OCI-LY7 (cell line): ENCODE measurements at places on chromosomes 2 and 18. TPM values are rescaled to one million over a fixed set of nuclear protein-coding genes. Genes with fewer than 3 reads are reported as not detected.

DNA sequence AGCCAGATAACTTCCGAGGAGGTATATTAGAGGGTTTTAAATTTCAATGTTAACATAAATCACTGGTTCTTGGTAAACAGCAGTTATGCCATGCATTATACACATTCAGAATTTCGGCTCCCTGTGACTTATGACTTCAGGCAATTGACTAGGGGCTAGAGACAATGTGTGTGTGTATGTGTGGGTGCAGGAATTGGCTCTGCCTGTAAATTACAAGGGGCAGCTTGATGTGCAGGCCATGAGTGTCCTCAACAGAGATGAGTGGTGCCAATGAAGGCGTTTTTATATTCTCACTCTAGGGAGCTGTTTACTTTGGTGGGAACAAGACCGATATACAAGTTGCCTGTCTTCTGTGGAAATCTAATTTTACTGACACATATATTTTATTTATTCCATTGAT is 161.6 kb downstream of the CSRNP3 start:
- no peak for DNase-seq

- DNase-seq = no peak
These were observed 39.9 kb downstream of the CENPO start for GRCh38 chr2:24832931-24833701.

DNA sequence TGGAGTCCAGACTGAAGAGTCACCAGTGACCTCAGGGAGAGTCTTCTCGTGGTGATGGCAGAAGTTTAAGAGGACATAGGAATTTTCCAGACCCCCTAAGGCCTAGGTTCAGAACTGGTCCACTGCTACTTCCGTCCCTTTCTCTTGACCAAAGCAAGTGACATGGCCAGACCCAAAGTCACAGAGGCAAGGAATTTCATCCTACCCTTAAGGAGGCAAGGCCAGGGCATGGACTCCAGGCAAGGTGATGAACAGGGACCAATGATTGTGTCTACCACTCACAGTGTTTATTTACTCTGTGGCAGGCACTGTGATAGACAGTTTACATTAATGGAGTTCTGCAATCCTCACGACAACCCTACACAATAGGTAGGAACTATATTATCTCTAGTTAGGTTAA is 265.1 kb downstream of the GLI2 start:
- DNase-seq = no peak

DNA sequence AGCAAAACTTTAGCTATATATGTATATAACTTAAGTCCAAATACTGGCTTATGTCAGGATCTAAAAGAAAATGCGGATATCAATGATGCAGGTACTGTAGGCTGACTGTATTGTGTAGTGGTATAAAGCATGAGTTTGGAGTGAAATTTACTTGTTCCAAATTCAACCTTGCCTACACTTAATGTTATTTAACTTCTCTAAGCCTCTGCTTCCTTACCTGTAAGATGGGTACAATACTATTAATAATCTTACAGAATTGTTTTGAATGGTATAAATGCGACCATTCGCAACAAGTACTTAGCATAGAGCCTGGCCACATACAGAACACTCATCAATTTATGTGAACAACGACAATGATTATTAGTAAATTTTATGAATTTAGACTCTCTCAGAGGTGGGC is 62.4 kb downstream of the SPRED2 start:
- DNase-seq = no peak

DNA sequence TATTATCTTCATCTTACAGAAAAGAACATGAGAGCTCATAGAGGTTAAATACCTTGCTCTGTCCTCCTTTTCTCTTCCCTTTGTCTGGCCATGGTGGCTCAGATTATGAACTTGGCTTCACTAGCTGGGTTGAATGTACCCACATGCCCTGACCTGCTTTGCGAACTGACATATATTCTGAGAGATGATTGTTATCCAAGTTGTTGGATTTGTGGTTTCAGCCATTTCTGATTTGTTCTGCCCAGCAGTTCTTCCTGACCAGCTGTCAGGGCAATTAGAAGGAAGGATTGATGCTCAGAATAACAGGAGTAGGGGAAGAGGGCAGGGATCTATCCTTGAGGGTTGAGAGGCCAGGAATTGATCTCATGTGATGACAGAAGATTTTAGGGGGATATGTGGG is 236.8 kb upstream of the FAM98A start:
- DNase-seq = no peak

- no peak for DNase-seq
These were observed 335.7 kb downstream of the GRB14 start for GRCh38 chr2:164285576-164285975.

DNA sequence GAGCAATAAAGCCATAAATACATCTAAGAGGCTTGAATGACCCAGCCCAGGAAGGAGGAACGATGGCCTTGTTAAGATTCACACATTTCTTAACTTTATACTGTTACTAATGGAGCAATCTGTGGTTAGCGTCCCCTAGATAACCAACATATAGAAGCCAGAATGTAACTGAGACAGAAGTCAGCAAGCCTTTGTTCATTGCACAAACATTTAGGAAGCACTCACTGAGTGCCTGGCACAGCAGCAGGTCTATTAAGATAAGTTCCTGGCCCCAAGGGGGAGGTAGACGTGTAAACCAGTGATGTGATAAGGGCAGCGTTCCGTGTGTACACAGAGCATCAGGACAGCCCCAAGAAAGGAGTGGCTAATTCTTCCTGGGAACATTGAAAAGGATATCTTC is 63.6 kb upstream of the ATL2 start:
- DNase-seq = no peak

Gene ATIC
- total RNA-seq = 224 and 225 TPM in 2 replicates

Gene EIPR1
- total RNA-seq = 51.5 and 61.7 TPM in 2 replicates
